ENCODE measurements at places on chromosomes 7 and 10. TPM values are rescaled to one million over a fixed set of nuclear protein-coding genes. Genes with fewer than 3 reads are reported as not detected.

Gene LAMB1
- 127 TPM for total RNA-seq

Gene TMEM196
- total RNA-seq: not detected

Gene ARMC3
- total RNA-seq: 5.2 TPM

Gene MCM10
- total RNA-seq: 47.0 TPM

Gene LRRTM3
- not detected for total RNA-seq

Gene NEUROD6
- total RNA-seq: not detected

Gene NEURL1
- not detected for total RNA-seq

Gene TRIM24
- total RNA-seq: 10.4 TPM

Gene LYZL2
- total RNA-seq: not detected

Gene CCDC3
- total RNA-seq: not detected

Gene INHBA
- total RNA-seq: 14.4 TPM

Gene NRG3
- total RNA-seq: 0.87 TPM

Gene BLOC1S2
- 55.8 TPM for total RNA-seq

Gene SORCS3
- 0.10 TPM for total RNA-seq

Gene BET1
- total RNA-seq: 46.6 TPM

Gene ETV1
- 2.5 TPM for total RNA-seq

Gene CHST12
- 5.1 TPM for total RNA-seq

Gene CLRN3
- not detected for total RNA-seq

Gene RBM20
- total RNA-seq: 7.7 TPM

Gene TMEM225B
- not detected for total RNA-seq

Data from Caki2 (cell line).